GM12891 (cell line): ENCODE measurements at places on chromosomes 16 and 17.

DNA sequence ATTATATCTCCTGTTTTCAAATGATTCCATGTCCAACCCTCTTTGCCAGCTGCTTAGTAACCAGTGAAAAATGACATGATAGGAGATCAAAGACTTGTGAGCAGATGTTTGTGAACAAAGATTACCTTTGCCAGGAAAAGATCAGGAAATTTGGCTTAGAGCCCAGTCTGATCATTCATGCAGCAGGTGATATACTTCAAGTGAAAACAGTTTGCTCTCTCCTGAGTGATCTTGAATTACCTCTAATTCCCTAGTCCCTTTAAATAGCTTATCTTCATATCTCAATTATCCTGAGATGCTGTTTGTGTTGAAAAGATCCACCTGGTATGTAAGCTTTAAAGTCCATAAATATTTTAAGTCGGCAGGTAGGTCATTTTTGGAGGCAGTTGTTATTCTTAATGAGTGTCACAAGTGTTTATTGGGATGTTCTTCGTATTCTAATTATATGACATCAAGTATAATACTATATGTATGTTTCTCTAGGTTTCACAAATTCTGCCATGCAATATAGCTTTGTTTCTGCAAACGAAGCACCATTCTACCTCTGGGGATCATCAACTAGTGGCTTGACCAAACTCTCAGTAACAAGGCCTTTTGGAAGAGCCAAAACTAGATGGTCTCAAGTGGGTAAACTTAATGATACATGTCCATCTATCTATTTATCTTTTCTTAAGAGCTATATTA is 13.2 kb upstream of the VPS35L start:
- no peak for DNase-seq

GRCh38 chr16:10325783-10326543 is 59.9 kb upstream of the ATF7IP2 start:
- no peak for DNase-seq

GRCh38 chr17:72822358-72823023 is 270.0 kb downstream of the SLC39A11 start:
- DNase-seq = no peak

- DNase-seq = no peak
These were observed 688.8 kb upstream of the SALL1 start for GRCh38 chr16:51839727-51840462.

DNA sequence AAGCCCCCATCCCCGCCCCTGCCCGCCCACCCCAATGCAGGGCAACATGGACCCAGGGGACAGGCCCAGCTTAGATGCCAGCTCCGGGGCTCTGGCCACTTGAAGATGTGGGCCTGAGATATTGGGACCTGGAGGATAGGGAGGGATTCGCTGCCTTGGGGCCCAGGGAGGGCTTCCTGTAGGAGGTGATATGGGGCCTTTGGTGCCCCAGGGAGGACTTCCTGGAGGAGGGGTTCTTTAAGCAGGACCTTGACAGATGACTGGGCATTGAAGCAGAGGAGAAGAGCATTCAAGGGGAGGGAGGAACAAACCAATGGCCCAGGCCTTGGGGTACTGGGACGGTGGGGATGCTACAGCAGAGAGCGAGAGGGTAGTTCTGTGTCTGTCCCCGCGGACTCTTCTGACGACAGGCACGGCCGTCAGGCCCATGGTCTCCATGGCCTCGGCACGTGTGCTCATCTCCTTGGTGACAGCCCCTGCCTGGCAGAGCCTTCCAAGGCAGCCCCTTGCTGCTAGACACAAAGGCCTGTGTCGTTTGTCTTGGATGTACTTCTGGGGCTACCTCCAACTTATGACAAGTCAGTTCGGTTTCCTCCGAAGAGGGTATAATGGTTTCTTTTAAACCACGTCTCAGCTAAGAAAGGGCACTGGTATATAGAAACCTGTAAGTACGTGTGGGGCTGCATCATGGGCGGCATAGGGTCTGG is 55.5 kb upstream of the ZC3H18 start:
- no peak for DNase-seq

DNA sequence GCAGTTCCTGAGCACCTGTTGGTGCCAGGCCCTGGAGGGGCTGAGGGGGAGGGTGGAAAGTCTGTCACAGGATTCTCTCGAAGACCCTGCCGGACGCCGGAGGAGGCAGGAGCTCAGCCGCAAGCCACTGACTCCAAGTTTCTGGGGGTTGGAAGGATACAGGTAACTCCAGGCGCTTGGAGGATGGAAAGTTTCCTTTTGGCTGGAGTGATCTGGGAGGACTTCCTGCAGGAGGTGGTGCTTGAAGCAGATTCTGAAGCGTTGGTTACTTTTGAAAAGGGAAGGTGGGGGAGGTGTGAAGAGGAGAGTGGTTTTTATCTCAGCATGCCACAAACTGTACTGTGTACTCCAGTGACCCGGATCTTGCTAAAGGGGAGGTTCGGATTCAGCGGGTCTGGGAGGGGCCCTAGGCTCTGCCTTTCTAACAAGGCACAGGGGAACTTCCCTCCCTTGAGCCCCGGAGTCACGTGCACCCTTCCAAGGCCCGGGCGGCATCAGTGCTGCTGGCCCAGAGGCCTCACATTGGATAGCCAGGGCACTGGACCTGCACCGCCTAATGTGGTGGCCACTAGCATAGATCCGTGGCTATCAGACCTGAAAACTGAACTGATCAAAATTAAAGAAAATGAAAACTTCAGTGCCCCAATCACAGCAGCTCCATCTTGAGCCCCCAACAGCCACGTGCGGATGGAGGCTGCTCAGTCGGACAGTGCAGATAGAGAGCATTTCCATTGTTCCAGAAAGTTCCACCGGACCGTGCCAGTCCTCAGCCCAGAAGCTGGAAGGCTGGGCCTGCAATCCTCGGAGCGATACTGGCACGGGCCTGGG is 42.2 kb upstream of the GSE1 start:
- peak; percentile 87 for DNase-seq

DNA sequence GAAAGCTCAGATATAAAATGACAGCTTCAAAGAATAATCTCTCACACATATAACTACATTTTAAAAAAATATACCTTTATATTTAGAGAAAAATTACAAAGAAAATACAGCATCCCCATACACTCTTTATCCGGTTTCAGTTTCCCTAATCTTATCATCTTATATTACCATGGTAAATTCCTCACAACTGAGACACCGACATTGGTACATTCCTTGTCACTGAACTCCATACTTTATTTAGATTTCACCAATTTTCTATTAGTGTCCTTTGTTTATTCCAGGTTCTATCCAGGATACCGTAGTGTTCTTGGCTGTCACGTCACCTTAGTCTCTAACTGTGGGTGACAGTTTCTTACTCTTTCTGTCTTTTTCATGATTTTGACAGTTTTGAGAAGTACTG is 22.0 kb upstream of the ABCA10 start:
- DNase-seq = no peak
